ENCODE measurements at places on chromosomes 12 and 14. TPM values are rescaled to one million over a fixed set of nuclear protein-coding genes. Genes with fewer than 3 reads are reported as not detected.
A peak's percentile ranks its signal among the peaks of the same experiment; 100 is the strongest.

DNA sequence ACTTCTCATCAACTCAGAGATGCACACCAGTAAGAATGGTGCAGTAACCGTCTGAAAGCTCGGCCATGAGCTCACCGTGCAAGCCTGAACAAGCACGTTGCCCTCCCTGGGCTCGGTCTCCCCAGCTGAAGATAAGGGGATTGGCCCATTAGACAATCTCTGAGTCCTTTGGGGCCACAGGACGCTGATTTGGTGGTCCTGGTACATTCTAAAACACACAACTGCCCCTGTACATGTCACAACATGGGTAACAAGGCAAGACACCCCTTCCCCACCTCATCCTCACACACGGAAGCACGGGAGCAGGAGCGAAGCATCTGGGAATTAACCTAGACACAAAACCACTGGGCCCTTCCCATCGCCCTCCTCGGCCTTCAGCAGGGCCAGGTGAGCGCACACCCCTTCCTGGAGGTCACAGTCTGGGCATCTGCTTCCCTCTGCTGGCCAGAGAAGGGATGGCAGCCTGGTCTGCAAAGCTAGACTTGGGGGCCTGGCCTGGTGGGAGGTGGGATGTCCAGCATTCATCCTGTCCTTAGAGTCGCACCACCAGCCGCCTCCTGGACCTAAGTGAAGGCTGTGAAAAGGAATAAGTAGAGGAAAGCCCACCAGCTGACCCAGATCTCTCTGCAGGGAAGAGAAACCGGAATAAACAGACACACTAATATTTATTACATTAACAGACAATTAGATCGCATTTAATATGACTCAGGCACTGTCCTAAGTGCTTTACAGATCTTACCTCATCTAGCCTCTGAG lies 18.9 kb upstream of the SMUG1 start:
- ATAC-seq: peak; percentile 86

GRCh38 chr14:67900231-67900630 lies 80.7 kb downstream of the RAD51B start:
- ATAC-seq: no peak

GRCh38 chr12:19546611-19547162 lies 107.4 kb downstream of the AEBP2 start:
- ATAC-seq: peak; percentile 80

DNA sequence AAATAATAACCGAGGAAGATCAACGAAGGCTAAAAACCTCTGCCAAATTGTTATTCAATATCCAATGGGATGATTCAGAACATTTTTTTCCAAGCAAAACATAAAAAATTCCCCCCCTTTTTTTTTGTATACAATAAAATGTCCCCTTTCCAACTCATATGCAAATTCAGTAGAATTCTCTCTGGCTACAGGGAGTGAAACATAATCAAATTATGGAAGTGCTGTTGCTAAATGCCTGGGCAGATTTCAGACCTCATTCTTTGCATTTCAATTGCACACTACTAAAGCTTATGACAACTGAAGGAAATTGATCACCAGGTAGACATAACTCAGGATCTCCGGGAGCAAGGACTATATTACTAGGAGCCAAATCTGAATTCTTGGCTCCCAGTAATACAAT lies 51.0 kb downstream of the LMNTD1 start:
- ATAC-seq: no peak

MUCL1 gene
- not detected for total RNA-seq

CD27 gene
- 0.40 TPM for total RNA-seq

LRP1-AS gene
- not detected for total RNA-seq
